Activated CD4-positive, alpha-beta T cell treated with anti-CD3 and anti-CD28 coated beads, Interleukin-2, amount 10 ng/mL, durations not matched to agents 24 days and 14 days (primary cell): ENCODE measurements at places on chromosomes 6 and 20. TPM values are rescaled to one million over a fixed set of nuclear protein-coding genes. Genes with fewer than 3 reads are reported as not detected.

DNA sequence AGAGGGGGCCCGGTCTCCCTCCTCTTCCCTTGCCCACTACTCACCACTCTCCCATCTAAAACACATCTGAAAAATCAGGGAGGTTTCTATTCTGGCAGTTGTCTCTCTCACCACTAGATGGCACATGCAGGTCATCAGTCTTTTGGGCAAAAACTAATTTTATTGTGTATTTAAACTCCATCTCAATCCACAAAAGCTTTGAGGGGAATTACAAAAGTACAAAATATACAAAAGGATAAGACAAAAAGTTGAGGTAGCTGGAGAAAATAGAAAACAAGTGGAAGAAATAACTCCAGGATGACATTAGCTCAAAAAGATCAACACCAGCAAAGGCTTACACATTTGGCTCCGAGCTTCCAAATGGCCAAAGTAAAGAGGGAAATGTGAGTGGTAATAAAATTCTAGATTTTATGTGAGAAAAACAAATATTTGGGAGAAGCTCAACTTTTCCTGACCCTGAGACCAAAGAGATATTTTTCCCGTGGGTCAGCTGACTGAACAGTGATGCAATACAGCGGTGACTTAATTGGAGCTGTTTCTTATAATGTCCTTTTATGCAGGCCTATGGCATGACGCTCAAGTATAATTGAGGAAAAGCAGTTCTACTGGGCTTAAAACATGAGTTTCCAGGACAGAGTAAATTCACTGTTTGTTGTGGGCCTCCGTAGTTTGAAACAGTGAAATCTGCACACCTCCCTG is 79.8 kb upstream of the CHD6 start:
- DNase-seq: peak; percentile 75

DNA sequence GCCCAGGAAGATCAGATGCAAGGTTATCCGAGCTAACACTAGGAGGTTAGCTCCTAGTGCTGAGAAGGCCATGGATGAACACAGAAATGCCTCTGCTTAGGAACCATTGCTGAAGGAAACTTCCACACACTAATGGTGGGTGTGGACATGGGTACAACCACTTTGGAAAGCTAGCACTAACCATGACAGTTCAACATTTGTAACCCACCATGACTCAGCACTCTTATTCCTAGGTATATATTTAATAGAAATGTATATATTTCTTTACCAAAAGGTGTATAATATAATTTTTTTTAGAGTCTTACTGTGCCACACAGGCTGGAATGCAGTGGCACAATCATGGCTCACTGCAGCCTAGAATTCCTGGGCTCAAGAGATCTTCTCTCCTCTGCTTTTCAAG is 85.3 kb upstream of the BTBD3 start:
- no peak for DNase-seq

The TNFRSF6B gene
- total RNA-seq: not detected in 2 replicates

The DUSP15 gene
- total RNA-seq: not detected in 2 replicates

DNA sequence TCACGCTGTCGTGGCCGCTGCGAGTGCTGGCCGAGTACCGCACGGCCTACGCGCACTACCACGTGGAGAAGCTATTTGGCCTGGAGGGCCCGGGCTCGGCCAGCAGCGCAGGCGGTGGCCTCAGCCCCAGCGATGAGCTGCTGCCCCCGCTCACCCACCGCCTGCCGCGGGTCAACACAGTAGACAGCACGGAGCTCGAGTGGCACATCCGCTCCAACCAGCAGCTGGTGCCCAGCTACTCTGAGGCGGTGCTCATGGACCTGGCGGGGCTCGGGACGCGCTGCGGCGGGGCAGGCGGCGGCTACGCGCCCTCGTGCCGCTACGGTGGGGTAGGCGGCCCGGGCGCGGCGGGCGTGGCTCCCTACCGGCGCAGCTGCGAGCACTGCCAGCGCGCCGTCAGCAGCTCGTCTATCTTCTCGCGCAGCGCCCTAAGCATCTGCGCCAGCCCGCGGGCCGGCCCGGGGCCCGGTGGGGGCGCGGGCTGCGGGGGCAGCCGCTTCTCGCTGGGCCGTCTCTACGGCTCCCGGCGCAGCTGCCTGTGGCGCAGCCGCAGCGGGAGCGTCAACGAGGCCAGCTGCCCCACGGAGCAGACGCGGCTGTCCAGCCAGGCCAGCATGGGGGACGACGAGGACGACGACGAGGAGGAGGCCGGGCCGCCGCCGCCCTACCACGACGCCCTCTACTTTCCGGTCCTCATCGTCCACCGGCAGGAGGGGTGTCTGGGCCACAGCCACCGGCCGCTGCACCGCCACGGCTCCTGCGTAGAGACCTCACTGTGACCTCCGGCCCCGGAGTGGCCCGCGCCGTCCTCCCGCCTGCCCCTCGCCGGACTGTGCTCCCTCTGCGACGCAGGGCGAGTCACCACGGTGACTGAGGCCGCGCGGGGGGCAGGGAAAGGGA is 5.7 kb downstream of the TMEM151B start:
- DNase-seq: peak; percentile 77

The BFSP1 gene
- total RNA-seq: 0.33 and 0.43 TPM in 2 replicates

GRCh38 chr6:34538581-34538980 is 17.5 kb downstream of the SPDEF start:
- DNase-seq: no peak

The SMLR1 gene
- total RNA-seq: not detected in 2 replicates

- DNase-seq: no peak
Measured at GRCh38 chr20:59835057-59835447, 98.4 kb downstream of the SYCP2 start.

- DNase-seq: no peak
Measured at GRCh38 chr6:50097966-50098640, 48.4 kb upstream of the DEFB112 start.

DNA sequence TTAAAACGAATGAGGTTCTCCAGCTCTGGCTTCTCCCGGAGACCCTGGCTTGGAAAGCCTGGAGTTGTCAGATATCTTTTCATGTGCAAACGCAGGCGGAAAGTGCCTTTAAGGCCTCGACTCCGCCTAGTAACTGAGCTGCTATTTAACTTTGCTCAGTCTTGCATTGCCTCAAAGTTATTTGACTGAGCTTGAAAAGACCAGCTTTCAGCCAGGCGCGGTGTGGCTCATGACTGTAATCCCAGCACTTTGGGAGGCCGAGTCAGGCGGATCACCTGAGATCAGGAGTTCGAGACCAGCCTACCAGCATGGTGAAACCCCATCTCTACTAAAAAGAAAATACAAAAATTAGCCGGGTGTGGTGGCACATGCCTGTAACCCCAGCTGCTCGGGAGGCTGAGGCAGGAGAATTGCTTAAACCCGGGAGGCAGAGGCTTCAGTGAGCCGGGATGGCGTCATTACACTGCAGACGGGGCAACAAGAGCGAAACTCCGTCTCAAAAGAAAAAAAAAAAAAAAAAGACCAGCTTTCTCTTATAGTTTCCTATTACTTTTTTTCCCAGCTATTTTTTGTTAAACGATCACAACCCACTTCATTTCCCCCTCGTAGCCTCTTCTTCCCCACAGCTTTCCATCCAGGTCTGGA is 1.9 kb downstream of the GCNT2 start:
- no peak for DNase-seq

DNA sequence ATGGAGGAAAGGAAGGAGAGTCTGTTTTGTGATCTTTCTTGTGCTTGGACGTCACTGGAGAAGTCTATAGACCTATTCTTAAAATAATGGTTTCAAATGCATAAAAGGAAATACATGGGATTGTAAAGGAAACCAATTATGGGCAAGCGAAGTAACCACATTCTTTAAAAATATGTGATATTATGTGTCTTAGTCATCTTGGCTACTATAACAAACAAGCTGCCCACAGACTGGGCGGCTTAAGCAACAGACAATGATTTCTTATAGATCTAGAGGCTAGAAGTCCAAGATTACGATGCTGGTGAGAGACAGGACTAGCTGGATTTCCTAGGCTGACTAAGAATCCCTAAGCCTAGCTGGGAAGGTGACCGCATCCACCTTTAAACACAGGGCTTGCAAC is 49.4 kb upstream of the CD83 start:
- no peak for DNase-seq

GRCh38 chr6:135129136-135129856 is 51.8 kb upstream of the MYB start:
- DNase-seq: peak; percentile 76

The KIAA0408 gene
- total RNA-seq: 8.2 and 8.7 TPM in 2 replicates

GRCh38 chr6:81995548-81996289 is 243.2 kb upstream of the TENT5A start:
- no peak for DNase-seq

GRCh38 chr20:38131588-38132121 is 33.4 kb downstream of the TGM2 start:
- DNase-seq: no peak

The RSPO4 gene
- not detected in 2 replicates for total RNA-seq

- DNase-seq: no peak
Measured at GRCh38 chr20:3652221-3652620, 11.0 kb downstream of the GFRA4 start.

DNA sequence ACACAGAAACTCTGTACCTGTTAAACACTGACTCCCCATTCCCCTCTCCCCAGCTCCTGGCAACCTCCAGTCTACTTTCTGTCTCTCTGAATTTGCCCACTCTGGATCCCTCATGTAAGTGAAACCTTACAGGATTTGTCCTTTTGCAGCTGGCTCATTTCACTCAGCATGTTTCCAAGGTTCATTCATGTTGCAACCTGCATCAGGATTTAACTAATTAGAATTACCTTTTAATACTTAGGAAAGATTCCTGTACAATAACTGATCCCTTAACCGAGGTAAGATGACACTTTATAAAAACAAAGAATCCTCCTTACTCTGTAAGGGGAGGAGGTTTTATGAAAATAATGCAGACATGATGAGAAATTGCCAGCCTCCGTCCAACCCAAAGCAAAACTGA is 113.1 kb upstream of the MTHFD1L start:
- no peak for DNase-seq

- no peak for DNase-seq
Measured at GRCh38 chr20:51807720-51808250, 5.5 kb upstream of the SALL4 start.

DNA sequence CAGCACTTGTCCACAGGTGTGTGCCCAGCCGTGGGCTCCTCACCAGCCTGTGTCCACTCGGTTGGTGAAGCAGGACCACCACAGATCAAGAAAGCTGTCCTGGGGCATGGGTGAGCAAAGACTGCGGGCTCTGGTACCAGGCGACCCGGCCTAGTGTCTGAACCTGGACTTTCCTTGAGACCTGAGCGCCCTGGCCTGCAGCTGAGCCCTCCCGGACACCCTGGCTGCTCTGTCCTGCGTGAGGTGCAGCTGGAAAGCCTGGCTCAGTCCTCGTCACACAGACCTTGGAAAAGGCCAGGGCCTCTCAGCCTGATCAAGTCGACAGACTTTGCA is 201.2 kb upstream of the THBS2 start:
- no peak for DNase-seq

- DNase-seq: no peak
Measured at GRCh38 chr6:140537834-140538705, 1163.6 kb upstream of the CITED2 start.
